Heart left ventricle (tissue), 16 donors: ENCODE measurements at places on chromosomes 7 and 10. TPM values are rescaled to one million over a fixed set of nuclear protein-coding genes. Genes with fewer than 3 reads are reported as not detected.

DNA sequence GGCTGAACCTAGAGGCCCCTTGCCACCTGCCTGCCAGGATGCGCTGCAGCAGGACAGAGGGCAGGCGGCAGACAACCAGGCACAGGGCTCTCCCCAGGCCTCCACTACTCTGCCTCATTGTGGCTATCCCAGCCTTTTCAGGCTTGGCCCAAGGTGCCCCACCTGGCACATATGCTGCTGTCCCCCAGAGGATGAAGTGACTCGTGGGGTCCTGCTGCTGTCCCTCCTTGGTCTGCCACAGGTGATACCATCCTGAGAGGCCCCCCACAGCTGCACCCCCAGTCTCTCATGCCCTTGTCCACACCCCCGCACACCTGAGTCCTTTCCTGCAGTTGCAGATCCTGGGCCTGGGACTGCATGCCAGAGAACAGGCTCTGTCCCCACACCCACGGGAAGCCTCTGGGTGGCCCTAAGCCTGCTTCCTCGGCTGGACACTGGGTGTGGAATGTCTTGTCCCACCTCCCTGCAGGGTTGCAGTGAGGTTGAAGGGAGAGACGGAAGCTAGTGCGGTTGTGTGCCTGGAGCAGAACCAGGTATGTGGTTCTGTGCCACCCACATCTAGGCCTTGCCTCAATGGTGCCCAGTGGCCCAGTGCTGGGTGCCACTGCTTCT is 55.3 kb downstream of the RASGEF1A start:
- DNase-seq = no peak

DNA sequence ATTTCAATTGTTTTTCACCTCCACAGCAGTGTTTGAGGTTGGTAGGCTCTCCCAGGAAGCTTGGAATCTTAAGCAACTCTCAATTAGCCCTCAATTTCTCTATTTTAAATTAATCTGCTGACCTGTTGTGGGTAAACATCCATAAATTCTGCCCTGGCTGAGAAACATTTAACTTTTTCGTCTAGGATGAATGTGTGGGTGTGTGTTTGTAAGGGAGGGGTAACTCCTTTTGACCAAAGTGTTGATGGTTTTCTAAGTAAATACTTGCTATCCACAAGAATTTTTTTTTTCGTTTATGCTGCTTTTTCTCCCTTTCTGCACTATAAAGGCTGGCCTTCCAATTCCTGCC is 973 bp downstream of the PPP3CB start:
- DNase-seq = no peak

DNA sequence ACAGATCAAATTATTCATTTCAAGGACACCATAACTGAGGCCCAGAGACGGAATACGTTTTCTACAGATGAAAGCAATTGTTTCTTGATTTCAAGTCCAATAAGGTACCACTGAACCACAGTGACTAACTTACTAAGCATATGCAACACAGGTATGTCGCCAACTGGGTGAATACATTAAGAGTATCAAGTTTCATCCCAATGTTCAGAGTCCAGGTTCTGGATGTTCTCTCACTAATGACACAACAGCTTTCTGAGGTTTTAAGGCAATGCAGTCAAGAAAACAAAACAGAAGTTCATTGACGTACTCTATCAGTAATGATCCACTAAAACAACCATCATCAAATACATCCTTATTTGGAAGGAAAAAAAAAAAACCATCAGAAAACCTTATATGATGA is 35.8 kb downstream of the NSUN6 start:
- no peak for DNase-seq

DNA sequence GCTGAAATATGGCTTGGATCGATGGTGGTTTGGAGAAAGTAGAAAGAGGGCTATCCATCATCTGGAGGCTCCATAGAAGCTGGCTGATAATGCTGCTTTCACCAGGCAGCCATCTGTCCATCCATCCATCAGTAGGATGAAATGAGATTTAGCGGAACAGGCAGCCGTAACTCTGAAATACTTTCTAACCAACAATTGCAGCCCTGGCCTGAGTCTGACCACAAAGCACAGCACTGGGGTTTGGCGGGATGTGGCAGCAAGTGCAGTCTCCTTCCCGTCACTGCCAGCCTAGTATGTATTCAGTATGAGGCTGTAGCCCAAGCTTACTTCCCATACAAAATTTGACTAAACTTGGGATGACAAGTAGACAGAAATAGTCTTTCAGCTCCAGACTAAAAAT is 38.0 kb downstream of the R3HCC1L start:
- DNase-seq = no peak

GRCh38 chr7:74104702-74105101 is 21.1 kb downstream of the LIMK1 start:
- no peak for DNase-seq

DNA sequence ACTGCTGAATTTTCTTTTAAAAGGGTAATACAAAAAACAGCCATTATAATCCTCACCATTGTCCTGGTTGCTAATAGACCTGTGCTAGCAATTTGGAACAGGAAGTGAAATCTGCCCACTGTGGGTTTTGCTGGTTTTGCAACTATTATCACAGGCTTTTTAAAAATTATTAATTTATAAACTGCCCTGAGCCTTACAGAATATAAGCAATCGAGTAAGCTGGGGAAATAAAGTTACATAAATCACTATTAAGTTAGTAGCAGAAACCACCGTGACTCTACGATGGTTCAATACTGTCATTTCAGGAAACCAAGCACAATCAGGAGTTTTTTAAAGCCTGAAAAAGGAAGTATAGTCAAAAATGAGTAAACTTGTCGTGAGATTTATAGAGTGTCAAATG is 62.3 kb downstream of the TMEM26 start:
- DNase-seq = no peak

DNA sequence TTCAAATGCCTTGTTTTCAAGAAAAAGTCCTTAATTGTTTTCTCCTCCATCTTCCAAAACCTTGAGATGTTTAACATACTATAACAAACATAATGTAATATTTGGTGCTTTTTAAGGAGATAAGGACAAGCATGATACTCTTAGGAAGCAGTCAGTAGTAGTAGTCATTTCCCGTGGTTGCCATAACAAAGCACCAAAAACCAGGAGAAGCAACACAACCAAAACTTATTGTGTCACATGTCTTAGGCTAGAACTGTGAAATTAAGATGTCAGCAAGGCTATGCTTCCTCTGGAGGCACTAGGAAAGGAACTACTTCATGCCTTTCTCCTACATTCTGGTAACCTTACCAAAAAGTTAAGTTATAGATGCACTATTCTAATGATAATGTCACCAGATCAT is 106.8 kb downstream of the MBL2 start:
- no peak for DNase-seq

GRCh38 chr7:1607696-1608095 is 37.9 kb upstream of the PSMG3 start:
- DNase-seq = no peak

DNA sequence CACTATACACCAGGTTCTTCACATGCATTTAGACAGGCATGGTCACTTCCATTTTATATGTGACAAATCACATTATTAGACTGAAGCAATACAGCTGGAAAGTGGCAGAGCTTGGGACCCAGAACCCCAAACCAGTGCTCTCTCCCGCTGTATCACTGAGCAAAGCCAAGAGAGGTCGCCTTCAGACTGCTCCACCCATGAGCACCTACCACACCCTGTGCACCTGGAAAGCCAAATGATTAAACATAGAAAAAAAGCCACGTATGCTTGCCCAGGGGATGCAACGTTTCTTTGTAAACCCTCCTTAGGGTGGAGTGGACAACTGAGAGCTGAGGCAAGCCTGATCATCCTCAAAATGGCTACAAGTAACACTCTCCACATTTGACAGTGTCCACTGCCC is 72.5 kb downstream of the CCDC6 start:
- DNase-seq = no peak

DNA sequence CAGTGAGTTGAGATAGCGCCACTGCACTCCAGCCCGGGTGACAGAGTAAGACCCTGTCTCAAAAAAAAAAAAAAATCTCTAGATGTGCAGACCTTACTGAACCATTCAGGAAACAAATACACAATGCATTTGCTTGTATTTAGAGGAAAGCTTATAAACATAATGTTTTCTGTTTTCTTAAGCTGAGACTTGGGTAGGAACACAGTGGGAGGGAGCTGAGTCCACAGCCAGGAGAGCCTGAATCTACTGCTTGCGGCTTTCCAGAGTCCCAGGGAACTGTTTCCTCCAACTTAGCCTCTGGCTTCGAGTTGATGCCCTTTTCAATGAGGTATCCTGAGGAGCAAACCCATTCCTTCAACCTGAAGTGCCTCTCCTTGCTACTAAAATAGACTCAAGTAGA is 83.0 kb upstream of the PITRM1 start:
- DNase-seq = no peak

DNA sequence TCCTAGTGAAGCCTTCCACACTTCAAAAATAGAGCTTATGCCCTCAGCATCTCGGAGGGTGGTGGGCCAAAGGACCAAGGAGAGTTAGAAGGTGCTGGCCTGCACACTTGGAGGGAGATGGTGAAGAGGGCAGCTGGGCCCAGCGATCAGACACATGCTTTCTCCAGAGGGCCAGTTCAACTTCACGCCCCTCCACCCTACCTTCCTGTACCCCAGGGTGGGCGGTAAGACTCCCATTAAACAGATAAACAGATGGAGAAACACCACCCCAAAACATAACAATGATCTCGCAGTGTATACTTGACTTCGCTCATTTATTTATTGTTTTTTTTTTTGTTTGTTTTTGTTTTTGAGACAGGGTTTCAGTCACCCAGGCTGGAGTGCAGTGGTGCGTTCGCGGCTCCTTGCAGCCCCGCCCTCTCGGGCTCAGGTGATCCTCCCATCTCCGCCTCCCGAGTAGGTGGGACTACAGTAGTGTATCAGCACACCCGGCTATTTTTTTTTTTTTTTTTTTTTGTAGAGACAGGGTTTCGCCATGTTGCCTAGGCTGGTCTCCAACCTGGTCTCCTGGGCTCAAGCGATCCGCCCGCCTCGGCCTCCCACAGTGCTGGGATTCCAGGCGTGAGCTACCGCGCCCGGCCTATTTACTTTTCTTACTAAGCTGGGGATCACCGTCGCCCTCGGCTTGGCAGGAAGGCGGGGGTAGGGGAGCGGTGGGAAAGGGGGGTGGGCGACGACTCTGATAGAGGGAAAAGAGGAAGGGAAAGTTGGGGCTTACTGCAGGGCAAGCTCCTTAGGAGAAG is 1.8 kb downstream of the C10orf95 start:
- DNase-seq = peak; percentile 69

GRCh38 chr7:25087855-25088254 is 37.2 kb downstream of the CYCS start:
- DNase-seq = no peak

- DNase-seq = no peak
Observed at GRCh38 chr10:124351481-124352220, 67.1 kb downstream of the OAT start.

GRCh38 chr10:109820620-109821405 is 102.5 kb downstream of the XPNPEP1 start:
- DNase-seq = no peak

DNA sequence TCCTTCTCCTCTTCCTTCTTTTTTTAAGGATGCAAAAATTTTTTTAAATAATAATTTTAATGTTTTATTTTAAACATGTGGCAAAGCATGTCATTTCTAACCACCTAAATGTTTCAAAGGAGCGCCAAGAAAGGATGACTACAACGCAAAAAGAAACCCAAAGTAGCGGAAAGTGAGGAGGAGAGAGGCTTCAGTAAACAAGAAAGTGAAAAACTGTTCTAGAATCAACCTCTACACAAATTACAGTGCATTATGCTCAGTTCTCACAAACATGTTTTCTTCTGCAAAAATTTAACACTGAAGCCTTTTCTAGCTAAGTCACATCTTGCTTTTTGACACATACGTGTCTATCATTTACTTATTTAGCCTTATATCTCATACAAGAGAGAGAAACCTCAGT is 948.6 kb downstream of the GATA3 start:
- DNase-seq = no peak

- DNase-seq = no peak
Observed at GRCh38 chr7:100575746-100576383, 2.2 kb upstream of the SAP25 start.

- DNase-seq = no peak
Observed at GRCh38 chr10:33122014-33122809, 164.2 kb upstream of the ITGB1 start.

- no peak for DNase-seq
Observed at GRCh38 chr10:105759669-105760068, 1118.6 kb downstream of the SORCS3 start.

- peak; percentile 71 for DNase-seq
Observed at GRCh38 chr7:233249-234035, 41.1 kb downstream of the FAM20C start.

- DNase-seq = no peak
Observed at GRCh38 chr7:5497295-5498103, 73.9 kb upstream of the TNRC18 start.

- no peak for DNase-seq
Observed at GRCh38 chr10:113959383-113959760, 84.3 kb upstream of the ADRB1 start.

DNA sequence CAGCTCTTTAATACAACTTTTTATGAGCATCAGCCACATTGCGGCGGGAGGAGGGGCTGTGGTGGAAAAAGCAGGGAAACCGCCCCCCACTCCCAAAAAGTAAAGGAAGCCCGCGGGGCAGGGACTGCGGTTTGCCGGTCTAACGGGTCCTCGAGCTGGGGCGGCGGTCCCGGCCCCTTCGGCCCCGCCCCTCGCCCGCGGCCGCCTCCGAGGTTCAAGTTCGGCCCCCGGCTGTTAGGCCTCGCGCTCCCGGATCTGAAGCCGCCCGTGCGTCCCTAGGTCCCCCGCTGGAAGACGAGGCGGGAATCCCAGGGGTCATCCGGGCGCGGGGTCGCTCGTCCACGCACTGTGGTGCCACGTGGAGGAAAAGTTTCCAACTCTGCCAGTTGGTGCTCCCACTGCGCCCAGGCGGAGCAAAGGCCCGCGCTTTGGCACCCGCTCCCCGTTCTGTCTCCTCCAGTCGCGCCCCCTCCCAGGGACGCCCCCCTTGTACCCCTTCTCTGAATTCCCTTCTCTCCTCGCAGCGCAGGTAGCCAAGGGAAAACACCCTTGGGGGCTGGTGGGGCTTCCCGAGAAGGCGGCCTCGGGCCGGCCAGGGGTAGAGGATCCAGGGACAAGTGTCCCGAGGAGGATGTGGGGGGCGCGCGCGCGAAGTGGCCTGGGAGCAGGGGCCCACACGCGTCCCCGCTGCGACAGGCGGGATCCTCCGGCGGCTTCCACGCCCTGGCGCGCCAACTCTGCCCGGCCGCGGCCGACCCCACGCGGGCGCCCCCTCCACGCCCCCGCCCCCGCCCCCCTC is 798 bp upstream of the AUTS2 start:
- peak; percentile 77 for DNase-seq

GRCh38 chr7:98802088-98802780 is 67.6 kb downstream of the TMEM130 start:
- DNase-seq = peak; percentile 64

DNA sequence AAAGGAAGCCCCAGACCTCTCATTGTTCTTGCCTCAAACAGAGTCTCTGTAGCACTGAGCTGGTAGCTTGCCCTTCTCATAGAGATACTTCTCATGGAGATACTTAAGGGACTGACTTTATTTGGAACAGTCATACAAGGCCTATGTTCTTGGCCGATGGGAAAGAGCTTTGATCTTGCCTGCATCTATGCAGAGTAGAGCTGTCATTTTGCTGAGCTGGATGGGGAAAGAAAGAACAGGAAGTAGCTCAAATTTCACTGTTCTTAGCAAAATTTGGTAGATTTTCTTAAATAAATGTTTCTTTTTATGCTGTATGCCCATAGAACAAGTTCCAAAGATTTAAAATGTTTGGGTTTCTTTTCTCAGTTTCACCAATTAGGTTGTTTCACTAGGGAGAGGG is 119.3 kb upstream of the SEC61G start:
- DNase-seq = no peak

The UPK3B gene
- not detected for total RNA-seq

The ASAH2B gene
- total RNA-seq = 2.4 TPM

The AQP1 gene
- total RNA-seq = 420 TPM

The GHRHR gene
- total RNA-seq = not detected

The OPALIN gene
- total RNA-seq = not detected

The EMX2 gene
- not detected for total RNA-seq

The HOXA11 gene
- total RNA-seq = not detected

The SP8 gene
- not detected for total RNA-seq
